ENCODE measurements at places on chromosomes 1 and 21.

GRCh38 chr1:230940848-230941247 is 37.8 kb downstream of the TTC13 start:
- no peak for DNase-seq

GRCh38 chr21:43598416-43599120 is 60.7 kb downstream of the HSF2BP start:
- DNase-seq = no peak

GRCh38 chr1:204791453-204792353 is 79.0 kb upstream of the NFASC start:
- peak; percentile 89 for DNase-seq

GRCh38 chr1:178940068-178940765 is 69.3 kb upstream of the ANGPTL1 start:
- DNase-seq = no peak

DNA sequence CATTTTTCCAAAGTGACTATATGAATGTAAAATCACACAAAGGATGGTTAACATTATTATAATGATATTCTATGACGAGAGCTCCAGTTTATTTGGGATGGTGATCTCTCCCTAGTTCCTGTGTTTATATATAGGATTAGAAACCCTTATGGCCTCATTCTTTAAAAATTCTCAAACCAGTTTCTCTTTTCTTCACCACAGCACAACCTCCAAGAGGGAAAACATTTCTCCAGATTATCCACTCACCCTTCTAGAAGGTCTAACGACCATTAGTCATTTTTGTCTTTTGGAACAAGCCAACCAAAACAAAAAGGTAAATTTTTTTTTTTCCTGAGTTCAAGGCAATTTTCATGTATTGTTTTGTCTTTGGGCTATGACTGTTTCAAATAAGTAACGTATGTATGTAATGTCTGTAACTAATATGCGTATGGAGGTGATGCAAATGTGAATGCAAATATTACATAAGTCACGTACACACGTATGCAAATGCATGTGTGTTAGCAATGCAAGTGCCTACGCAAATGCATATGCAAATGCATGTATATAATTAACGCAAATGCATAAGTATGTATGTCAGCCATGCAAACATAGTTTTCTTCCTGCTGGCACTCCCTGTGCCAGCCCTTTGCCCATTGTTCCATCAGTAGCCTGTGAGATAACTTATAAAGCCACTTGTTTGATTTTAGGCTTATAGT is 72.5 kb upstream of the MORC3 start:
- DNase-seq = no peak

DNA sequence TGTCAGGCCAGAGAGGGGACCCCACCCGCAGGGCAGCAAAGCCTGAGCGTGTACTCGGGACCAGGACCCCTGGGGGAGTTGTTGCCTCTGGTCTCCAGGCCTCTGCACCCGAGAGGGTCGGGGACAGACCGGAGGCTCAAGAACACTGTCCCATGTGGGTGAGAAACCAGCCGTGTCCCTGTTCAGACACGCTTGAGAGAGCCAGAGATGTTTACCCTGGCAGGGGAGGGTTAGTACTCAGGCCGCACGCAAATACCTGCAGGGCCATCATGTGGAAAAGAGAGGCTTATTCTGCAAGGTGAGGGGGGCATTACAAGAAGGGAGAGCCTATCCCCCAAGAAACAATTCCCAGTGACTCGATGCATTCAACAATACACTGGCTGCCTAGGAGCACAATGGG is 74.0 kb upstream of the ARHGEF16 start:
- DNase-seq = no peak

- DNase-seq = no peak
These were observed 236.7 kb downstream of the BARHL2 start for GRCh38 chr1:90480271-90480835.

DNA sequence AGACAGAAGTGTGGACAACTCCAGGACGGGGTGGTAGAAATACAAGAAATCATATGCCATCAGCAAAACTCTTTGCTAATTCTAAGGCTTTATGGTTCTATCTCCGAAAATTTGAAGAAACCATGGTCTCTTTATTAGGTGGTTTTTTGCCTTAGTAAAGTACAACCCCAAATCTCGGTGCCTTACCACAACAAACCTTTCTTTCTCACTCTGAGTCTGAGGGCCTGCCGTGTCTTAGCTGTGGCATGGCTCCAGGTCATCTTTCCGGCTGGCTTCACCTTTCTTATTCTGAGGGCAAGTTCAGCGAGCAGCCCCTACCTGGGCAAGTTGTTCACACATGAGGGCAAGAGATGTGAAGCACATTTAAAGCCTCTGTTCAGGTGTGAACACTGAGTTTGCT is 280.6 kb downstream of the TTLL7 start:
- DNase-seq = no peak

- no peak for DNase-seq
These were observed 59.3 kb downstream of the MDM4 start for GRCh38 chr1:204575221-204576190.

DNA sequence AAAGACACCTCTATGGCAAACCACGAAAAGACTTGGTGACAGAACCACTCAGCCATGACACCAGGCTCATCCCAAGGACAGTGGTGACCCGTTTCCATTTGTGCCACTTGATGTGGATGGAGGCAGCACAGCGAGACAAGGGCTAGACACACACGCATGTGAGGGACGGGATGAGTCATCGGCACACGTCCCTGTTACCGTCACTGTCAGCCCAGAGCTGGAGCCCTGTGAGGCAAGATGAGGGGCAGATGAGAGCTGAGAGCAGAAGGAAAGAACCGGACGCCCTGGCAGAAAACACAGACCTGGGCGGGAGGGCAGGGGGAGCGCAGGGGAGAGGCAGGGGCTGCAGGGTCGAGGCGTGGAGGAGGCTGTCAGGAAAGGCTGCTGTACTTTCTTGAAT is 57.8 kb downstream of the SIK1 start:
- DNase-seq = no peak

GRCh38 chr1:29245876-29246275 is 9.6 kb downstream of the PTPRU start:
- no peak for DNase-seq

GRCh38 chr1:206709772-206710459 is 25.2 kb downstream of the MAPKAPK2 start:
- DNase-seq = peak; percentile 60

- no peak for DNase-seq
These were observed 771.1 kb upstream of the ADGRL4 start for GRCh38 chr1:79777481-79778219.

GRCh38 chr21:29786496-29787360 is 153.1 kb downstream of the GRIK1 start:
- no peak for DNase-seq

DNA sequence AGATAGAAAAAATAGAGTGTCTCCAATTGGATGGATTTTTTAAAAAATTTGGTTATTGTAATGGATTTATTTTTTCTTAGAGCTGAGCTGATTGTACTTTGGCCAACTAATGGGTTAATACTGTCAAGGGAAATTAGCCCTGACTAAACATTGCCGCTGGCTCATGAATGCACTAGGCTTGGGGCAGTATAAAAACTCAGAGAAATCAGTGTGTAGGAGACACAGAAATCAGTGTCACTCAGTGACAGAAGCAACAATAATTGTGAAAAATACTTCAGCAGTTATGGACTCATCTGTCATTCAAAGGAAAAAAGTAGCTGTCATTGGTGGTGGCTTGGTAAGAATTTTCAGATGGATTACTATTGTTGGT is at the start of gene KMO:
TSS of gene KMO (plus strand) at position 217 of the 370 bp plus-strand sequence. CDS start at position 284, 67 bp downstream.
- DNase-seq = no peak

- peak; percentile 52 for DNase-seq
These were observed 68.6 kb downstream of the SLC35F3 start for GRCh38 chr1:233972951-233973635.

- no peak for DNase-seq
These were observed 45.4 kb upstream of the POFUT2 start for GRCh38 chr21:45332981-45333582.

GRCh38 chr1:15174615-15174983 is 21.1 kb downstream of the TMEM51 start:
- DNase-seq = no peak

GRCh38 chr21:42403611-42404231 is at the start of gene UBASH3A:
TSS of gene UBASH3A (plus strand) at chr21:42403902. CDS start at chr21:42403946, 44 bp downstream.
- peak; percentile 89 for DNase-seq

- no peak for DNase-seq
These were observed 39.9 kb downstream of the IL6R start for GRCh38 chr1:154445040-154445472.

DNA sequence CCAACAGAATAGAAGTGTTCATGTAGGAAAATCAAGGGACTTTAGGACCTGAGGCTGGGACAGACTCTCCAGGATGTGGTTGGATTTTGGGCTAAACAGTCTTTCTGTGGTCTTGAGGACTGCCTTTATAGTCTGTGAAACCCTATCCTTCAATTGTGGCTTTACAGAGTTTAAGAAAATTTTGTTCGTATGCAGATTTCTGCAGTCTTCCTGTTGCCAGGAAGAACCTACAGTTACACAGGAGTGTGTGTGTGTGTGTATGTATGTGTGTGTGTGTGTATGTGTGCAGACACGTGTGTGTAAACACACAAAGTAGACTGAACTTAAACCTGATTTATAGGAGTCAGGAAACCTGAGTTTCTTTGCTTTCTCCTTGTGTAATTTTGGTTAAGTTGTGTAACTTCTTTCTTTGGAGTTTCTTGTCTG is 22.8 kb downstream of the NEK7 start:
- DNase-seq = no peak

GRCh38 chr1:5906116-5906515 is 86.1 kb downstream of the NPHP4 start:
- no peak for DNase-seq

- DNase-seq = no peak
These were observed 43.7 kb downstream of the MRPL39 start for GRCh38 chr21:25563361-25564116.

DNA sequence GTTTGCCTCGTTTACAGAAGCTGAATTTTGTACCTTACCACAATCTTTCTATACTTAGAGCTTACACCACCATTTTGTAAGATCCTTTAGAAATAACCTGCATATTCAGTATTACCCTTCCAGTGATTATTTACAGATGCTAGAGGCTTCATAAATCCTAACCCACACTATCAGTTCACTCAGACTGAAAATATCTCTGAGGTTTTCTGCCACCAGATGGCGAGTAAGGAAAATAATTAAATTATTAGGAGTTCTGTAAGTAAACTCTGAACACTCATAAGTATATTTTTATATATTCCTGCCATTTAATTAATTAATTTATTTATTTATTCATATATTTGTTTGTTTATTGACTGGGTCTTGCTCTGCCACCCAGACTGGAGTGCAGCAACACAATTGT is 1635.2 kb downstream of the PLA2G4A start:
- DNase-seq = no peak

DNA sequence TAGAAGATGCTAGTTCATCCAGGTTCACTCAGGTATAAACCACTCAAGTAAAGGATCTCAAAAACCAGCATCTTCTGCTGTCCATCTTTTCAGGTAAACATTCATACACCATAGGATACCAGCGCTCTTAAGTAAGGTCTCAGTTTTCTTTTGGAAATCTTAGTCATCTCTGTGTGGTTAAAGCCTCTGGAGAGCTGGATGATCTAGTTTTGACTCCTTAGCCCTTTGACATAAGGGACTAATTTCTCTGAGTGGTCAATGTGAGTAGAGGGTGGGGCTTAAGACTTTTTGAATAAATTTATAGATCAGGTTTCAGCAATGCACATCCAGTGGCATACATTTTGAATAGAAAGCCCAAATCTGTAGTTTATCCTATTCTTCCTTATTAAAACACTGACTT is 92.3 kb downstream of the CTH start:
- DNase-seq = no peak

DNA sequence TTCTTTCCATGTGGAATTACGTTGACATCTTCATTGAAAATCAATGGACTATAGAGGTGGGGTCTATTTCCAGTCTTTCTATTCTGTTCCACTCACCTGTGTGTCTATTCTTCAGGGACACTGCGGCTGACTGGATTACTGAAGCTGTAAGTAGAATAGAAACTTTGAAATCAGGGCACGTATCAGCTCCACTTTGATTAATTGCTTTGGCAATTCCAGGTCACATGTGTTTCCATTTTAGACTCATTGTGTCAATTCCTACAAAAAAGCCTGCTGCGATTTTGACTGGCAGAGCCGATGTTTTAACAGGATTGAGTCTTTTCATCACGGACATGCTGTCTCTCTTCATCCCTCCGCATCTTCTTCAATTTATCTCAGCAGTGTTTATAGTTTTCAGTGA is 20.9 kb upstream of the RNF223 start:
- DNase-seq = no peak

- DNase-seq = peak; percentile 74
These were observed 10.8 kb upstream of the DUSP12 start for GRCh38 chr1:161738627-161739287.

DNA sequence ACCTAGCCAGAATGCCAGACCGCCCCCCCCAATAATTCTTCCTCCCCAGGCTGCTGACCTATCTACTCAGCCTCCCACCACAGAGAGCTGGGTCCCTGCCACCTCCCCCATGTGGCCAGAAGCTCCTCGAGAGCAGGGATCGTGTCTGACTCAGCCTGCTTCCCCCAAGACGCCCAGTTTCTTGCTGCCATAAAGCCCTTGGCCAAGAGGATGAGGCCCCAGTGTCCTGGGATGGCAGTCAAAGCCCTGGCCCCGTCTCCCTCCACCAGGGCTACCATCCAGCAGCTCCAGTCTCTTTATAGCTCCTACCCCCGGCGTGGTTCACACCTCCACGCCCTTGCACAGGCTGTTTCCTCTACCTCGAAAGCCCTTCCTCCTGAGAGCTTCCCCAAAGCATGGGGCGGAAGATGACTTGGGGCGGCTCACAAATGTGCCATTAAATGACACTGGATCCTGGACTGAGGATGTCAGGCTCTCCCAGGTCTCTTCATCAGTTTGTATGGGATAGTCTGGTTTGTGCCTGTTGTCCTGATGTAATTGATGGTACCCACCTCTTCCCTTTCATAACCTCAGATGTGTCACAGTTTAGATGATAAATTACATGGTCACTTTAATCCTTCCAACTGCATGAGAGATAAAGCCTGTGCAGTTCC is 13.2 kb downstream of the ADGRB2 start:
- DNase-seq = no peak

- no peak for DNase-seq
These were observed 24.7 kb downstream of the TRPM2 start for GRCh38 chr21:44377922-44378645.

- no peak for DNase-seq
These were observed 21.3 kb upstream of the C1orf105 start for GRCh38 chr1:172398970-172399755.

GRCh38 chr1:33435096-33435820 is 4.4 kb upstream of the PHC2 start:
- no peak for DNase-seq

GRCh38 chr1:207817166-207817565 is 65.3 kb downstream of the CD46 start:
- DNase-seq = no peak

- DNase-seq = no peak
These were observed 277.3 kb upstream of the FMN2 start for GRCh38 chr1:239814306-239814881.

GRCh38 chr1:5567839-5568238 is 424.4 kb downstream of the NPHP4 start:
- DNase-seq = no peak

- no peak for DNase-seq
These were observed 100.0 kb upstream of the HNRNPU start for GRCh38 chr1:244964112-244964971.
